ENCODE measurements at places on chromosomes 11 and 22.

GRCh38 chr11:132743601-132744000 is 788.7 kb downstream of the OPCML start:
- DNase-seq = no peak

DNA sequence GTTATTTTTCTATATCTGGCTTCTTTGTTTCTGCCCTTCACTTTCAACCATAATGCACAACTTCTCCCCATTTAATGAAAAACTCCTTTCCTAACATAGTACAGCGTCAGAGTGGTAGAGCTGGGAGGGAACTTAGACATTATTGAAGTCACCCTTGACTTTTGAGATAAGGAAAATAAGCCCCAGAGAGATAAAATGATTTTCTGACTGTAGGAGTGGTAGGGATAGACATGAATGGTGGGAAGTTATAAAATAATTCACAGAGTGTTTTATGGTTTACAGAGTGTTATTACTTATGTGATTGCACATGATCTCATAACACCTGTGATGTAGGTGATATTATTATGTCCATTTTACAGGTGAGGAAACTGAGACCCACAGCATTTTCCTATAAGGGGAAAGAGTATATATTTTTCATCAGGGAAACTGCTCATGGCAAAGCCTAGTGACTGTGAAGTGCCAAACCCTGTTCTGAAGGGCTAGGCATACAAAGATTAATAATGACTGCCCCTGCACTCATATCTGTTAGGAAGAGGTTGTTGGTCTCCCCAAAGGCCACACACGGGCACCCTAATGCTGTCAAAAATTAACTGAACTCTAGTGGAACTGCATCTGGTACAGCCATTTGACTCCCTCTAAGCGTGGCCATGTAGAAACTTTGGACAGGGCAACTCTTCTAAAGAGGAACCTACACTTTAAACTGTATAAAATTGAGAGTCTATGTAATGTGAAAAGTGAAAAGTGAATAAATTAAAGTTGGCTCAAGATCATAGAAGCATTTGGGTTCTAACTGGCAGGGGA is 61.1 kb upstream of the PICALM start:
- DNase-seq = no peak

- DNase-seq = no peak
Observed at GRCh38 chr11:14774721-14775120, 117.3 kb downstream of the CYP2R1 start.

- DNase-seq = no peak
Observed at GRCh38 chr11:14270690-14271542, 88.1 kb downstream of the RRAS2 start.

DNA sequence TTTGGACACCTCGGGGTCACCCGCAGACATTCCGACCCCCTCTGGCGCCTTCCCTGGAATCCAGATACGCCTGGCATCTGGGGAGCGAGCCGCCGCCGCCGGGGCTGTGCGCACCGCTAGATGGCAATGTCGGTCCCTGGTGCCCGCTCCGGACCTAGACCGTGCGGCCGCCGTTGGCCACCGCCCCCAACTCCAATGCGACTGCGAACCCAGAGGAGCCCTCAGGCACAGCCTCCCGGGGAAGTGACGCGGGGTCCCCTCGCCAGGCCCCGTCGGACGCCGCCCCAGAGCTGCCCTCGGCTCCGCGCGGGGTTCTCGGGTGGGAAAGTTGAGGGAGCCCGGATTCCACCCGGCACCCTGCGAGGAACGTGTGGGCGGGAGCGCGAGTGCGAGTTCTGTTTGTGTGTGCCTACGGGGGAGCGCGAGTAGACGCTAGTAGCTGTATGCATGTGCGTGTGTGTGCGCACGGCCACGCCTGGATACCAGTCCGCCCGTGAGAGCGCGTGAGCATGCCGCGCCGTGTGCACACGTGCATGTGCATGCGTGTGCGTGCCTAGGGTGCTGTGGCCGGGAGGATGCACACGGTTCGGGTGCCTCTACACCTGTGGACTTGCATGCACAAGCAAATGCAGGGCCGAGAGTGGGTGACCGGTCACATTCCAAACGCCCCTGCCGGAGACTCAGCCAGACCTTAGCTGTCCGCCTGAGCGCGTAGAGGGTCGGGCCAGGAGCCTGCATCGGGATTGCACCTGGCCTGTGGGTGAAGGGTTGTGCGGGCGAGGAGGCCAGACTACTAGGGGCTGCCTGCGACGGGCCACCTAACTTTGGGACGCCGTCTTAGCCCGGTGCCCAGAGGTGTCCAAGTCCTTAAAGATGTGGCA is 1.9 kb downstream of the CHRM4 start:
- no peak for DNase-seq

DNA sequence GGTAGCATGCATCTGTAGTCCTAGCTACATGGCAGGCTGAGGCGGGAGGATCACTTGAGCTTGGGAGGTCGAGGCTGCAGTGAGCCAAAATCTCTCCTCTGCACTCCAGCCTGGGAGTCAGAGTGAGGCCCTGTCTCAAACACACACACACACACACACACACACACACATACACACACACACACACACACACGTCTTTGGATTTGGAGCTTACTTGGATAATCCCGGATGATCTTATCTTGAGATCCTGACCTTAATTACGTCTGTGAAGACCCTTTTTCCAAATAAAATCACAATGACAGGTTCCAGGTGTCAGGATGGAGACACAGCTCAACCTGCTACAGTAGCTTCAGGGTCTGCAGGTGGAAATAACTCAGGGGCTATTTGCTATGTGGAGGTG is 1.1 kb downstream of the UPB1 start:
- DNase-seq = no peak

- no peak for DNase-seq
Observed at GRCh38 chr11:45665933-45666647, 668 bp upstream of the CHST1 start.

DNA sequence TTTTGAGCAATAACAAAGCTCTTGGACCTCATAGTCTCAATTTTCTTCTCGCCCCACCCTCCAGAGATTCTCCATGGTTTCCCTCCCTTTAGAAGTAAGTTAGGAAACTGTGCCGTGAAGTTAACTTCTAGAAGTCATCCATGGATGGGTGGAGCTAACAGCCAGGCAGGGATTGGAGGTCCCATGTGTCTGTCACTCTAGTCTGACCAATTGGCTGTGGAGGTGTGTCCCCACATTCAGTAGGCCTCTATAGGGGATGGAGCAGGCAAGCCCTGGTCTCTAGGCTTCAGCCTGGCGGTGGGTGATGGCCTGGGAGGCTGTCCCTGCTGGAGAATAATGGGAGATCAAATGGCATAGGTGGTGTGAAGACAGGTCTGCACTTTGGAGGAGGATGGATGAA is 50.7 kb downstream of the TP53I11 start:
- DNase-seq = no peak

Data from NCI-H2081 treated with DMSO at 0.1 percent for 48 hours (cell line).